ENCODE measurements at places on chromosomes 7 and 10. TPM values are rescaled to one million over a fixed set of nuclear protein-coding genes. Genes with fewer than 3 reads are reported as not detected.

GRCh38 chr7:120829487-120829886 is 28.5 kb downstream of the TSPAN12 start:
- H3K36me3 ChIP-seq: no peaks in the 10 kb centered on the region
- no peak for DNase-seq
- H3K27ac ChIP-seq: no peak overlapping the region
- H3K4me3 ChIP-seq: no peak overlapping the region

DNA sequence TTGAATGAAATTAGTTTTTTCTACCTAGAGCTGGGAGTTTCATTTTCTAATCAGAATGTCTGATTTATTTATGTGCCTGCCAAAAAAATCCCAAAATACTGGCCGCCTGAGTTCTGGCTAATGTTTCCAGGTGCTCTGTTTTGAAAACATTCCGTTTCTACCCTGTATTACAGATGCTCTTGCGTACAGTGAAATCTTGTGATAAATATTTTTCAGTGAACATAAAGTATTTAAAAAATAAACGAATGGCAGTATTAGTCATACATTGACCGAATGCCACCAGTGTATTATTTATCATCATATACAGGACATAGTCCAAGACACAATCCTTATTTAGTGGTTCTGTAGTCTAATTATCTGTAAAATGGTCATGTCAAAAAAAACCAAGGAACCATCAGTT is 102.8 kb downstream of the KAT6B start:
- H3K27me3 ChIP-seq: no peaks in the 10 kb centered on the region
- peak overlapping the region; percentile 45 for H3K27ac ChIP-seq
- no peaks in the 10 kb centered on the region for H3K36me3 ChIP-seq
- peaks cover 67% of the 10 kb centered on the region for H3K4me1 ChIP-seq
- no peak for DNase-seq

- peaks cover 52% of the 10 kb centered on the region for H3K4me1 ChIP-seq
- peak; percentile 69 for DNase-seq
- H3K36me3 ChIP-seq: peaks cover 2% of the 10 kb centered on the region
- H3K27ac ChIP-seq: peak overlapping the region; percentile 88
Observed at GRCh38 chr7:151081170-151082101, 827 bp upstream of the FASTK start.

GRCh38 chr7:30654296-30655090 is 27.8 kb downstream of the CRHR2 start:
- H3K36me3 ChIP-seq: no peaks in the 10 kb centered on the region
- no peak overlapping the region for H3K27ac ChIP-seq
- no peaks in the 10 kb centered on the region for H3K4me1 ChIP-seq
- peak; percentile 55 for DNase-seq

- no peaks in the 10 kb centered on the region for H3K4me1 ChIP-seq
- peaks cover 29% of the 10 kb centered on the region for H3K36me3 ChIP-seq
- no peak for DNase-seq
- H3K27ac ChIP-seq: no peak overlapping the region
- no peak overlapping the region for H3K4me3 ChIP-seq
Observed at GRCh38 chr7:135180122-135180521, 9.6 kb upstream of the CYREN start.

GRCh38 chr7:156950381-156950858 is 908 bp downstream of the NOM1 start:
- H3K4me3 ChIP-seq: peak overlapping the region; percentile 77
- no peak for DNase-seq
- peaks cover 20% of the 10 kb centered on the region for H3K4me1 ChIP-seq

GRCh38 chr10:132375116-132375794 is 21.7 kb upstream of the PWWP2B start:
- H3K4me3 ChIP-seq: no peak overlapping the region
- H3K4me1 ChIP-seq: no peaks in the 10 kb centered on the region
- DNase-seq: peak; percentile 83

DNA sequence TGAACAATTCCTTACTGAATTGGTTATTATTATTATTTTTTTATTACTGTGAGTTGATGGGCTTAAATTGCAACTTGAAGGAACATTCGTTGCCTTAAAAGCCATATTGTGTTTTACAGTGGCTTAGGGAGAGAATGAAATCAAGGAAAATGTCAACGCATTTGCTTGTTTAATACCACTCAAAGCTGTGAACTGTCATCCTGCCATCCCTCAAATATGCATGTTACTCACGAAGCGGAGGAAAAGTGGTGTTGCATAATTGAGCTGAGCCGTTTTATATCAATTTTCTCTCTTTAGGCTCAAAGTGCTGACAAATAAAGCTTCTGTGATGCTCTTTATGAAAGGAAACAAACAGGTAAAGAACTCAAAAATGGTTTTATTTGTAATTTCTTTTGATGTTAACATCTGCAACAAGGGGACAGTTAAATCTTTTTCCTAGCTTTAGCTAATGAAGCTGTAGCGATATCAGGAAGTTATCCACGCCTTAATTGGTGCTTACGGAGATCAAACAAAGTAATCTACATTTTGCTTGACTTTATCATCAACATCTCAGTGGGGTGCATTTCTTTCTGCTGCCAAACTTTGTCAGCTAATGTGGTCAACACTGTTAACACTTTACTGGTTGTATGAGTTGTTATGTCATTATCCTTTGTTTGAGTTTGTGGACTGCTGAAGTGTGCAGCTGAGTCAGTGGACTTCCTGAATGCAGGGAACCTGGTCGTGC is 33.1 kb downstream of the GLRX3 start:
- no peak overlapping the region for H3K4me3 ChIP-seq
- no peak for DNase-seq
- H3K27ac ChIP-seq: no peak overlapping the region
- H3K4me1 ChIP-seq: no peaks in the 10 kb centered on the region

The FAM180A gene
- 6.8 TPM for total RNA-seq

The GIMAP2 gene
- 33.0 TPM for total RNA-seq

The SIRT1 gene
- total RNA-seq: 23.4 TPM

The EBLN1 gene
- total RNA-seq: not detected
